ENCODE measurements at places on chromosomes 2 and 18.

DNA sequence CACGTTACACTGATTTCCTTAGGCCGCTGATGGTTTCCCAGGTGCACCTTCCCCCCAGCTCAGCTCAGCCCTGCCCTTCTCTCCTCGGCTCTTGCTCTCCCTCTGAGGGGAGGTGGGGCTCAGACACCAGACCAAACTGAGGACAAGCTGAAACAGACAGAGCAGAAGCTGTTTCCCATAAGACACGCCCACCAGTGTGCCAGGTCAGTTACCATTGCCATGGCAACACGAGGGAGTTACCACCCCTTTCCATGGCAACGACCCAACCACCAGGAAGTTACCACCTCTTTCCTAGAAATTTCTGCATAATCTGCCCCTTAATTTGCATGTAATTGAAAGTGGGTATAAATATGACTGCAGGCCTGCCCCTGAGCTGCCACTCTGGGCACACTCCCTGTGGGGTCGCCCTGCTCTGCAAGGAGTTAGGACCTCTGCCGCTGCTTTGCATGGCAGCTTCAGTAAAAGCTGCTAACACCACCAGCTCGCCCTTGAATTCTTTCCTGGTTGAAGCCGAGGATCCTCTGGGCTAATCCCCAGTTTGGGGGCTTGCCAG is 120.9 kb upstream of the SMIM21 start:
- no peak for DNase-seq

GRCh38 chr2:111106706-111107105 is 14.0 kb upstream of the BCL2L11 start:
- DNase-seq, result no peak

GRCh38 chr2:109133746-109134145 is 4.7 kb downstream of the SH3RF3 start:
- DNase-seq, result no peak

- no peak for DNase-seq
Observed at GRCh38 chr2:46439582-46439981, 39.8 kb upstream of the TMEM247 start.

DNA sequence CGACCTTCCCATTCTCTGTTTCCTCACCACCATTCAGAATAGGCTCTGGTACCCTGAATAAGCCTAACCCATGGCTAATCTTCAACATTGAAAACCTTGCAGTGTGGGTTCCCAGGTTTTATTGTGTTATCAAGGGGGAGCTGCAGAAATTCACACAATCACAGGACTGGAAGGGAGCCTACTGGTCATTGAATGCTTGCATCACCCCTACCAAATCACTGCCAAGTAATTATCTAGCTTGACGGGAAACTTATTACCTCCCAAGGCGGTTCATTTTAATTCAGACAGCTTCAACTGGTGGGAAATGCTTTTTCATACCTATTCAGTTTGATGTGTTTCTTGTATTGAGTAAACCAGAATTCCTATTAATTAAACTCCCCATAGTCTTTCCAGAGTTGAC is 33.6 kb upstream of the EFEMP1 start:
- DNase-seq, result no peak

- no peak for DNase-seq
Observed at GRCh38 chr2:186702006-186702405, 8.1 kb downstream of the FAM171B start.

- no peak for DNase-seq
Observed at GRCh38 chr2:118936306-118936705, 5.7 kb upstream of the MARCO start.

DNA sequence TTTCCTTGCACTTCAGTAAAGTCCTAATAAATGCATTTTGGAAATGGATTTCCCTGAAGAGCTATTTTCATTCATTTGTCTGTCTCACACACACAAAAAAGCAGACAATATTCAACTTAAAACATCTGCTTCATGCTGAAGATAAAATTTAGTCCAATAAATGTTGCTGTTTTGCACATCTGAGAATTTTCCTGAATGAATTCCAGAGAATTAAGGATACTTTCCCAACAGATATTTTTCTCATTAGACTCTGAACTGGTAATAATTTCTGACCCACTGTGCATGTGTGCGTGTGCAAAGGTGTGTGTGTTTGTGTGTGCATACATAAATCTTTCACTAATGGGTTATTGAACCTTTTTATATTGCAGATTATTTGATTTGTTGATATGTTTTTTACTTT is 390.2 kb upstream of the TMEFF2 start:
- no peak for DNase-seq

GRCh38 chr2:59233920-59234319 is 992.8 kb upstream of the FANCL start:
- DNase-seq, result no peak

GRCh38 chr2:71944183-71944550 is 203.5 kb downstream of the CYP26B1 start:
- DNase-seq, result no peak

DNA sequence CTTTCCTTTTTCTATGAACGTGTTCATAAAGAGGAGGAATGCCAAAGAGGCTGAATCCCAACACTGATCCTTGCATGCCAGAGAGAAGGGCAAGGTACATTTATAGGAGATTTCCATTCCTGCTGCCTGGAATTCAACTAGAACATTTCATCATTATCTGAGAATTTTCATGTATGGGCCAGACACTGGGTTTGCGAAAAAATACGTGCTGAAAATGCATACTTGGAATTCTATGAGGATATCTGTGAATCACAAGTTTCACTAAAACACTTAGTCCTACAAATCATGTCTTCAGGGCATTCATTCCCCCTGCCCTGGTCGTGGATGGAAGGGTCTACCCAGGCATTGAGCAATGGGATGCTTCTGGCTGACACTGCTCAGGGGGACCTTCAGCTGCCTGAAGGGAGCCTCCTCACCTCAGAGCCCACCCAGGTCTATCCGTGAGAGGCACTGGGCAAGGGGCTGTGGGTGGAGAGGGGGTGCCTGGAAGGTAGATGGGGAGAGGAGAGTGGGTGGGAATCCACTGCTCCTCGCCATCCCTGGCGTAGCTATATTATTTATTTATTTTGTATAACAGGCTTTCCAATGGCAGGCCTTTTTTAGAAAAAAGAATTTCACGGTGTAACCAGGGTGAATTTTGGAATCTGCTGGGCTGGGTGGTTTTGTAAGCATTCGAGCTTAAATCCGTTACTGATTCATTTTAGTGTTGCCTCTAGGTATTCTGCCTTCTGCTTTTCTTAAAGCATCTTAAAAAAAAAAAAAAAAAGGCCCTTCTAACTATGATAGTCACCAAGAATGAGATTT is 560.6 kb upstream of the ID2 start:
- no peak for DNase-seq

DNA sequence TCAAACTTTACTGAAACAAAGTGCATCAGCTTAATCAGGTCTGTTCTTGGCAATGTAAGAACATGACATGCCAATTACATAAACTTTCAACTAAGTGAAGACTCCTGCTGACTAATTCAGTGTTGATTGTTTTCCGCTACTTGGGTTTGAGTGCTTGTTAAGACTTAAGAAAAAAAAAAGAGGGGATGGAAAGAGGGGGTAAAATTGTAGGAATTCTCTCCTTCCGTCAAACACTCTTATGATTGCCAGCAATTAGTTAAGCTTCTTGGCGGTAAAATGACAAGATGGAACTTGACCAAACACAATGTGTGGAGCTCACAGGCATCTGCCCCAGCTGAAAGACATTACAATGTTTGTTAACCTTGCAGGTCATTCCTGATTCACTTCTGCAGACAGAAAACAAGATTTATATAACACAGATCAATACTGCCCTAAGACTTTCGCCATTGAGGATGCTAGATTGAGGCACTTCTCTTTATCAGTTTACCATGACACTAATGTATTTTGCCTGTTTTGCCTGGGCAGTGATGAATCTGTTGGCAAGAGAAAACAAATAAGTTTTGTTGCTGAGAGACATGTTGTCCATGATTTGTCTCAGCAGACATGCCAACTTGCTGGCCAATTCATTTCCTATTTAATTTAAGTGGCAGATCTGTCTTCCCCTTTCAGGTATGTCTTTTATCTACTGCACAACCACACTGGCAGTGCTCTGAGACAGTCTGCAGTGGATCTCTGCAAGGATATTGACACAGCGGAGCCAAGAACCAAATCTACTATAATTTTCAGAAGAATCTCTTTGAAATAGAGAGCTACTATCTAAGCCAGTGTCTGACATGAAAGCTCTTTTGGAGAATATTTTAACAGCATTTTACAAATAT is 410.0 kb upstream of the KCNH7 start:
- DNase-seq, result no peak

- no peak for DNase-seq
Observed at GRCh38 chr18:31093294-31093693, 8.9 kb downstream of the DSC2 start.

DNA sequence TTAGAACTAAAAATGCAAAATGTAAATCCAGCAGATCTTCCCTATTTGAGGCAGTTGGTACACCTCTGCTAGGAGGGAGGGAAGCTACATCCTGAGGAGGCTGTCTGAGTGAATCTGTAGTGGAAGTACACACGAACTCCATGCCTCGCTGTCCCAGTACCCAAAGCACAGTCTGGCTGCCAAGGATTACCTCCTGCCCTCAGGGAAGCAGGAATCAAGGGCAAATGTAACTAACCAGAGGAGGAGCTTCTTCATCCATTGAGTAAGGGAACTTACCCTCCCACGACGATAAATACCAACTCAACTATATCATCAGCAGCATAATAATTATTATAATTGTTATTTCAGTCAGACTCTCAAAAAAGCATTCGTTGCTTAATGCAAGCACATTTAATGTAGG is 2.1 kb downstream of the DHRS9 start:
- DNase-seq, result no peak

- no peak for DNase-seq
Observed at GRCh38 chr2:207284556-207285472, 119.1 kb upstream of the KLF7 start.

DNA sequence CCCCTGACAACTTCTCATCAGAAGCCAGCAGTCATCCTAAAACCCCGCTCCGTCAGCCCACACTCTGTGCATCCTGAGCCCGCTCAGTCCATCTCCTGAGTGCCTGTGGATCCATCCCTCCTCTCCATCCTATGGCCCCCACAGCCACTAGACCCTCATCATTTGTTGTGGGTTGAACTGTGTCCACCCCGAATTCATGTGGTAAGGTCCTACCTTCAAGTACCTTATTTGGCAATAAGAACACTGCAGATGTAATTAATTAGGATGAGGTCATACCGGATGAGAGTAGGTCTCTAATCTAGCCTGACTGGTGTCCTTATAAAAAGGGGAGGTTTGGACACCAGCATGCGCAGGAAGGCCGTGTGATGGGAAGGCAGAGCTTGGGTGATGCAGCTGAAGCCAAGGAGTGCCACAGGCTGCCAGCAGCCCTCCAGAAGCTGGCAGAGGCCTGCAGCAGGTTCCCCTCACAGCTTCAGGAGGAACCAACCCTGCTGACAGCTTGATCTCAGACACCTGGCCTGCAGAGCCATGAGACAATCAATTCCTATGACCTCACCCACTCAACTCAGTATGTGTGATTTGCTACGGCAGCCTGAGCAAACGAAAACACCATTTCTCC is 192.4 kb downstream of the ZBTB7C start:
- DNase-seq, result no peak

GRCh38 chr2:233346930-233347329 is 7.4 kb upstream of the DGKD start:
- no peak for DNase-seq

DNA sequence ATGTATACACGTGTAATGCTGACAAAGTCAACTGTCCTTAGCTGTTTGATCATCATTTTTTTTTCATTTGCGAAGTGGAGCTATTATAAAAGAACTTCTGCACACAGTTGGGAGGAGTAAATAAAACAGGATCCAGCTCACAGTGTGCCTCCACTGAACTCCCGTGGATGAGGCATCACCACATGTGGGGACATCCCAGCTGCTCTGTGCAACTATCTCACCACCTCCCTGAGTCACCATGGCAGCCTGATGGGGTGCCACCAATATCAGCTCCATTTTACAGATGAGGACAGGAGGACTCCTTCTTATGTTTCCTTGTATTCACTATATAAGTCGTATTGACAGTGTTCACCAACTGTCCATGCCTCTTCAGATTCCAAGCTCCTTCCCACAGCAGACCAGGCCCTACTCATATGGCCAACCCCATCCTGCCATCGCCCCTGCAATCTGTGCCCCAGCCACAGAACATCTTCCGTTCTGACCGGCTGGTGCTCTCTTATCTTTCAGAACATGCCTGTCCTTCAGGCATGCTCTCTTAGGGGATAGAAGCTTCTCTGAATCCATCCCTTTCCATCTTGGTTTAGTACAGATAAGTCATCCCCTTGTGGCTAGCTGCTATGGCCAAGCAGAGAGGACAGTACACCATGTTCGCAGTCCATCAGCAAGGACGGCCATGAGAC is 288.1 kb downstream of the RNF144A start:
- DNase-seq, result no peak

DNA sequence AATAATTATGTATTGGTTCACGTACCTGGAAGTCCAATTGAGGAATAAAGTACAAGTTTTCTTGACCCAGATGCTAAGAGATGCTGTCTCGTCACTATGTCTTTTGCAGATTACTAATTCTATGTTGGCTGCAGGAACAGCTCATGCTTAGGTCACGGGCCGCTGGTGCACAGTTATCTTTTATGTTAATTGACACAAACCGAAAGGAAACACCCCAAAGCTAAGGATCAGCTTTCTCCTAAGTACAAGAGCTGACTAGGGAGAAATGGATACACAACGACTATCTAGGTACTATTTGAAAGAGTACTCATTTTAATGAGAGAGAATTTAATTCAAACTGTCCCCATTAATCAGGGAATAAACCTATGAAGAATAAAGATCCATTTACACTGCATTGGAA is 217.7 kb upstream of the SLC35G4 start:
- no peak for DNase-seq

DNA sequence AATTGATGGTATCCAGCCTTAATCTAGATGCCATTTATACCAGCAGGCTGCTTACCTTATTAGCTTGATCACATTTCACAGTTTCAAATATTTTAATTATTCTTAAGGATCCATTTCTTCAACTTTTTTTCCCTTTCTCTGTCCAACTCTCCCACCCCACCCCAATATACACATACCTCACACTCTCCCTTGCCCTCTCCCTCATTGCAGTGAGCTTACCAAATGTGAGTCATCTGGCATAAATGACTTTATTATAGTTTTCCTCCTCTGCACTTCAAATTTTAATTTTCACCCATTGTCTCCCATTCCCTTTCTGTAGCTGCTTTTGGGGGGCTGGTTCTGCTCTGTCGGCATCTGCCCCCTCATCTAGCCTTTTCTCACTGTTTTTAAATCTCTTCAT is 12.9 kb downstream of the HTR2B start:
- no peak for DNase-seq

GRCh38 chr2:240393831-240394410 is 41.5 kb upstream of the GPC1 start:
- DNase-seq, result no peak

- DNase-seq, result no peak
Observed at GRCh38 chr2:197274349-197274748, 36.2 kb downstream of the ANKRD44 start.
